HFFc6 (cell line): ENCODE measurements at places on chromosomes 13 and 19.

DNA sequence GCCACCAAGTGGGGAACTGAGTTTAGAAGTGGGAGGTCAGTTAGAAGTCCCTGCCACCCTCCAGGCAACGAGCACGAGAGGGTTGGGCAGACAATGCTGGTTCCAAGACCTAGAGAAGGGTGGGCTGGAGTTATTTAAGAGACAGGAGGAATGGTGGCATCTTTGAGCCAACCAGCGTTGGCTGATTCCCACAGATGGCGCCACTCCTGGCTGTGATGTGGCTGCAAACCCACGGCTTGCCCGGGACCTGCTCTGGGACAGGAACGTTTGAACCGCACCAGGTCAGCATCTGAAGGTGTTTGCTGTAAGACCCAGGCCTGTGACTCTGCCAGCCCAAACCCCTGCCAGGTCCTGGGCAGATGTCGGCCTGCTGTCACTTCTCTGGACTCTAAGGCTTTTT lies 42.8 kb downstream of the BICRA start:
- H3K4me3 ChIP-seq = no peak overlapping the region
- DNase-seq = no peak
- H3K36me3 ChIP-seq = peaks cover 31% of the 10 kb centered on the region
- no peak overlapping the region for H3K27ac ChIP-seq

DNA sequence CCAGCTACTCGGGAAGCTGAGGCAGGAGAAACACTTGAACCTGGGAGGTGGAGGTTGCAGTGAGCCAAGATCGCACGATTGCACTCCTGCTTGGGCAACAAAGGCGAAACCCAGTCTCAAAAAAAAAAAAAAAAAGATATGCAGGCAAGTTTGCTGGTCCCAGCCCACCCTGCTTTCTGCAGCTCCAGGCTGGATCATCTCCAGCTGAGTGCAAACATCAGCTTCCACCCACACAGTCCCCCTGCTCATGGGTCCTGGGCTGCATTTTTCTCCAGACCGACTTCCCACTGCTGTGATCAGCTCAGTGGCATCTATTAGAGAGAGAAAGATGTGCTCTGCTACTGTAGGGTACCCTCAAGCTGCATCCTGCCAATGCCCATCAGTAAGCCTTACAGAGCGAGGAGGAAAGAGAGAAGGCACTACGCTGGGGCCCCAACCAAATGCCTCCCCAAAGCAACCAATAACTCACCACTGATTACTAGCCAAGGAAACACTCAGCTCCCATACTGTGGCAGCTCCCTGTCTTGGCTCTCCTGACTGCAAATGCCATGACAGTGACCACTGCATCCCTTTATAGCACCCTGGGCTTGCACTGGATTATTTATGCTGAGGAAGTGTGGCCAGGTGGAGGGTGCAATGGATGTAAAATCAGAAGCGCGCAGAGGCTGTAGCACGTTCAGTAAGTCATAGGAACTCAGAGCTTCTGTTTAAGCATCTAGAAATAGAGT lies 170.9 kb upstream of the ZNF507 start:
- DNase-seq = no peak
- H3K4me1 ChIP-seq = no peaks in the 10 kb centered on the region
- no peaks in the 10 kb centered on the region; the same call in 1 of the 2 replicates for H3K27me3 ChIP-seq
- H3K27ac ChIP-seq = no peak overlapping the region

- no peak for DNase-seq
- H3K4me1 ChIP-seq = no peaks in the 10 kb centered on the region
- H3K27me3 ChIP-seq = no peaks in the 10 kb centered on the region; the same call in 1 of the 2 replicates
- H3K27ac ChIP-seq = no peak overlapping the region
- H3K36me3 ChIP-seq = no peaks in the 10 kb centered on the region; the same call in 1 of the 2 replicates
These were observed 222.0 kb downstream of the ZNF536 start for GRCh38 chr19:30593975-30594745.

GRCh38 chr13:100636441-100636840 lies 38.2 kb downstream of the TMTC4 start:
- H3K27me3 ChIP-seq = no peaks in the 10 kb centered on the region
- no peak overlapping the region for H3K27ac ChIP-seq
- DNase-seq = no peak
- H3K4me3 ChIP-seq = no peak overlapping the region
- peaks cover 18% of the 10 kb centered on the region for H3K4me1 ChIP-seq

DNA sequence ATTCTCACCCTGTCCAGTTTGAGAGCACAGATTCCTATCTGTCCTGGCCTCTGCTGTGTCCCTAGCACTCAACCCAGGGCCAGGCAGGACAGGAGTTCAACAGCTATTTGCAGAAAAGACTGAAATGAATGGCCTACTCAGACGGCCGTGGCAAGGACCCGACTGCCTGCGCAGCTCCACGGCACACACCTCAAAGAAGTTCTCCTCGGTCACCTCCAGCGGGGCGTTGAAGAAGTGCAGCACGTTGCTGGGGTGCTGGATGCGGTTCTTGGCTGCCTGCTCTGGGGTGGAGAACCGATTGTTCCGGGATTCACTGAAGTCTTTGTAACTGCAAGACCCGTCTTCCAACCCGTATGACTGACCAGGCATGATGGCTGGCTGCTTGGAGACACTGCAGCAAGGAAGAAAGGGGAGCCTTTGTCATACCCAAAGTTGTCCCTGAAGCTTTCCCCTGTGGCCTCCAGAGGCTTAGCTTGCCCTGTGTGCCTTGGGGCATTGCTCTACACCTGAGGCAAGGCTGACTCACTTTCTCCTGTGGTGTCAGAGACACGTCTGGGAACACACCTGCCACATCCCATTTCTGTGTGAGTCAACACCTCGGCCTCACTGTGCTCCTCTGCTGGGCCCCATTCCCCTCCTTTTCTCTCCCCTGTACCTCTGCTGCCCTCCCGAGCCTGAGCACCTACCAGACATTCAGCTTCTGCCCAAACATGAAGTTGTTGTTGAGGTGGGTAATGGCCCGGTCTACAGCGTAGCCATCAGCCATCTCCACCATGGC lies 6.8 kb upstream of the ECH1 start:
- H3K4me3 ChIP-seq = peak overlapping the region; percentile 79
- H3K4me1 ChIP-seq = peaks cover 84% of the 10 kb centered on the region
- H3K27ac ChIP-seq = peak overlapping the region; percentile 92

GRCh38 chr19:40357640-40358039 lies 9.1 kb downstream of the PLD3 start:
- no peak for DNase-seq
- peak overlapping the region; percentile 29 for H3K27ac ChIP-seq
- H3K4me1 ChIP-seq = peaks cover 36% of the 10 kb centered on the region

DNA sequence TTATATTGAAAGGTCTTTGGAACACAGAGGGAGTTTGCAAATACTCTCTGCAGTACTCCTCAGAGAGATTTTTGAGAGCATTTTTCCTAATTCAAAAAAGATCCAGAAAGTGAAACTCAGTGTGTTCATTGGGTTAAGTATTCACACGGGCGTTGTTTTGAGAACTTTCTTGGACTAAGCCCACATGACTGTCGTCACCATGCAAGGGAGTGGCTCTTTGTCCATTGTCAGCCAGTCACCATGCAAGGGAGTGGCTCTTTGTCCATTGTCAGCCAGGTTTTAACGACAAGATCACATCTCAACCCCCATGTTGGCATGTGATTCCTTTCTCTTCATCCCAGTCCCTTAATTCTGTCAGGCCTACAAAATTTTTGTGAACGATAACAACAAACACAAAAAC lies 81.2 kb upstream of the STK24 start:
- no peaks in the 10 kb centered on the region for H3K36me3 ChIP-seq
- H3K4me3 ChIP-seq = peak overlapping the region; percentile 87
- peaks cover 16% of the 10 kb centered on the region for H3K4me1 ChIP-seq
- peak overlapping the region; percentile 71 for H3K27ac ChIP-seq

DNA sequence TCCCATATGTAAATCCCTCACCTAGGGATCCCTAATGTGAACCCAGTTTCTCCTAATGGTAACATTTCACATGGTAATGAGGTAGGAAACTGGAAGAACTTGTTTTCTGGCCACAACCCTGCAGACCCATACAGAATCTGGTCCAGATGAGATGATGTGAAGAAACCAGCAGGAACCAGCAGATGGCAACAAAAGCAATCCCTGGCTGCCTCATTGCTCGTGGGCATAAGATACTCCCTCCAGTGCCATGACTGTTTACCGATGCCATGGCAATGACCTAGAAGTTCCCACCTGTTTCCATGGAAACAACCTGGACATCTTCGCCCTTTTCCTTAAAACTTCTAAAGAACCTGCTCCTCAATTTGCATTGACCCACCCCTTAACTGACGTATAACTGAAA lies 1.4 kb upstream of the CD209 start:
- no peaks in the 10 kb centered on the region for H3K36me3 ChIP-seq
- H3K4me3 ChIP-seq = no peak overlapping the region
- peak; percentile 13 for DNase-seq
- no peaks in the 10 kb centered on the region for H3K4me1 ChIP-seq
- peaks cover 7% of the 10 kb centered on the region for H3K27me3 ChIP-seq

DNA sequence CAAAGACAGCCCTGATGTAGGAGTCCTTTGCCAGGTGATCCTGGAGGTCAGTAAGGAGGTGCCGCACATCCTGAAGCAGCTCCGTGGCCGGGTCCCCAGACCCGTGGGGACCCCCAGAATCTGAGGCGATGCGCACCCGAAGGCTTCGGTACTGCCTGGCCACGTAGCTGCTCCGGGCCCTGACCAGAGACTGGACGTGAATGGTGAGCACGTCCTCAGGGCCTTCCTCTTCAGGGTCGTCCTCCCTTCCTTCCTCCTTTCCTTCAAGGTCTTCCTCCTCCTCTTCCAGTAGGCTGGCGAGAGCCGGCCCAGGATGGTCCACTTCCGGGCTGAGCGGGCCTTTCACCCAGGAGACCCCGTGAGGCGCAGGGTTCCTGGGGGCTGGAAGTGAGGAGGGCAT lies 7.5 kb downstream of the RINL start:
- H3K27ac ChIP-seq = no peak overlapping the region
- H3K27me3 ChIP-seq = no peaks in the 10 kb centered on the region; the same call in none of the 2 replicates

DNA sequence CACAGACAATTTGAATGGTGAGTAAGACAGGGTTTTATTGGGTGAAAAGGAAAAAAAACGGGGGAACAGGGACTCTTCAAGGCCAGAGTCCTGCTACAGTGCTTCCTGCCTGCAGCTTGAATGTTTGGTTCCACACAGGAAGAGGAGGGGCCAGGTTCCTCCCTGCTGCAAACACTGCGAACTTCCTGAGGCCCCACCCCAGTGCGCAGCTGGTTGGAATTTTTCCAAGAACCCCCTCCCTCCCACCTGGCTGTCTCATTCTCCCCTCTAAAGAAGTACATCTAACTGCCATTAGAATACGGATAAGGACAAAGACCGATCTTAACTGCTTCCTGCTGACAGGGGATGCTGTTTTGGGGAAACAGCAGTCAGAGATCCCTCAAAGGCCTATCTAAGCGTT lies 184.9 kb downstream of the GGACT start:
- no peak overlapping the region for H3K4me3 ChIP-seq
- DNase-seq = no peak
- peaks cover 60% of the 10 kb centered on the region for H3K36me3 ChIP-seq

DNA sequence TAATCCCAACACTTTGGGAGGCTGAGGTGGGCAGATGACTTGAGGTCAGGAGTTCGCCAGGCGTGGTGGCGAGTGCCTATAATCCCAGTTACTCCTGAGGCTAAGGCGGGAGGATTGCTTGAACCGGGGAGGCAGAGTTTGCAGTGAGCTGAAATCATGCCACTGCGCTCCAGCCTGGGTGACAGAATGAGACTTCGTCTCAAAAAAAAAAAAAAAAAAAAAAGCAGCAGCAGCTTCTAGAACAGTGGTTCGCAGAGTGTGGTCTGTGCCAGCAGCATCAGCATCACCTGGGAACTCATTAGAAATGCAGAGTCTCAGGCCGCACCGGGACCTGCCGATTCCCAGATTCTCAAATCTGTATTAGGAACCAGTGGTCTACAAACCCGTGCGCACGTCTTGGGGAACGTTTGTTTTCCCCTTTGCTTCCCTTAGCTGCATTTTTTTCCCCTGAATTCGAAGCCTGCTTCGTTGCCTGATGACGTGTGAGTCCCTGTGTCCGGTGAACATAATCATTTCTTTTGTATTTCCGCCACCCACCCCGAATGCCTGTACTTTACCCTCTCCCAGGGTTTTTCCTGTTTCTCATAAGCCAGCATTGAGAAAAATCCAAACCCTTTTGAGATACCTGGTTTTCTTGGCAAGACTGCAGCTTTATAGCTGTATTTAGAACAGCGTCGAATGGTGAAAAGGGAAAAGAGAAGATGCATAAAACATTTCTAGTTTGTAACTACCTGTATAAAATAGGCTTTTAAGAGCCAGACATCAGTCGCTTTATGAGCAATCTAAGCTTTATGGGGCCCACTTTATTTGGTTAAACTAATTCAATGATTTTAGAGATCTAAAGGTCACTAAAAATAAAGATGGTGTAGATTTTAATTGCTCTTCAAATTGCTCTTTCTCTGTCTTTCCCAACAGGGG lies 49.8 kb downstream of the BICRA start:
- no peak overlapping the region for H3K4me3 ChIP-seq
- H3K27ac ChIP-seq = no peak overlapping the region
- H3K4me1 ChIP-seq = peaks cover 38% of the 10 kb centered on the region
- no peak for DNase-seq

DNA sequence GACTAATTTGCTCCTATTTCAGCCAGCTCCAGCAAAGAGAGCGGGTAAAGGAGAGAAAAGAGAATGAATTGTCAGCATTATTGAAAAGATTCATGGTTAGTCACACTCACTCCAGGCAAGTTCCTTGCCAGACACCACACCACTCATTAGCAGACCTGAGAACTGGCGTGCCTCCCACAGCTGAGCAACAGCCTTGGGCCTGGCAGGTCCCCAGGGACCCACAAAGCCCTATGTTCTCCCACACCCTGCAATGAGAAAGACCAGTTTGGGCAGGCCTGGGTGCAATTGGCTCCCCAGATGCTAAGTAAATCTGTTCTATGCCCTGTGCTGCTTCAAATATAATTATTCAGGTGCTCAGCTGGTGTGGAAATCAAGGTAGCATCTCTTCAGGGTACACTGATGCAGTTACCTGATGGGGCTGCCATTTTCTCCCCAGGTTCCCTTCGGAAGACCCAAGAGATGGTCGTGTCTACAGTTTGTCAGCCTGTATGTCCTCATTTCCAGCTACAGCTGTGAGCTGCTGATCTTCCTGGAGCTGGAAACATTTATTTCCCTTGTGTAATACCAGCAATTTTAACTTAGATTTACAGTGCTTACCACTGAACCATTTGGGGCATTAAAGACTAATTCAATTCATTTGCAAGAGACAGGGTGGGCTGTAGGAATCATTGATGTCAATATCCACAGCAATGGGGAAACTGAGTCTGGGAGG lies 405.0 kb downstream of the COG6 start:
- no peak for DNase-seq
- no peak overlapping the region for H3K4me3 ChIP-seq
- H3K36me3 ChIP-seq = no peaks in the 10 kb centered on the region
- peaks cover 7% of the 10 kb centered on the region; the same call in 1 of the 2 replicates for H3K4me1 ChIP-seq
- H3K27ac ChIP-seq = no peak overlapping the region

DNA sequence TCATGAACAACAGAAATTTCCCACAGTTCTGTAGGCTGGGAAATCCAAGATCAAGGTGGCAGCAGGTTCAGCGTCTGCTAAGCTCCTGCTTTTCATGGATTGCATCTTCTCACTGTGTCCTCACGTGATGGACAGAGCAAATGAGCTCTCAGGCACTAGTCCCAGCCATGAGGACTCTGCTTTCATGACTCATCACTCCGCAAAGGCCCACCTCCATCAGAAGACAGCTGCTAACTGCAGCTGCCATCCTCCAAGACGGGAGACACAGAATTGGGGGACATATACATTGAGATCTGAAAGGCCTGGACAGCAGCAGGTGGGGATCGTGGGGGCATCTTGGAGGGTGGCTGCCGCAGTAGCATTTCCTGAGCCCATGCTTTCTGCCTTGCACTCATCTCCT lies 44.4 kb upstream of the SPATA13 start:
- no peak overlapping the region for H3K27ac ChIP-seq
- no peak for DNase-seq
- no peaks in the 10 kb centered on the region for H3K36me3 ChIP-seq

- peaks cover 28% of the 10 kb centered on the region for H3K27me3 ChIP-seq
- no peak for DNase-seq
- peaks cover 12% of the 10 kb centered on the region; the same call in 1 of the 2 replicates for H3K4me1 ChIP-seq
- no peaks in the 10 kb centered on the region for H3K36me3 ChIP-seq
These were observed at the start of gene NRTN for GRCh38 chr19:5804516-5805461. Gene NRTN (plus strand): TSS chr19:5805067. CDS start chr19:5824166, 19,099 bp downstream.
